ENCODE measurements at places on chromosomes 5 and 9.
A peak's percentile ranks its signal among the peaks of the same experiment; 100 is the strongest.

DNA sequence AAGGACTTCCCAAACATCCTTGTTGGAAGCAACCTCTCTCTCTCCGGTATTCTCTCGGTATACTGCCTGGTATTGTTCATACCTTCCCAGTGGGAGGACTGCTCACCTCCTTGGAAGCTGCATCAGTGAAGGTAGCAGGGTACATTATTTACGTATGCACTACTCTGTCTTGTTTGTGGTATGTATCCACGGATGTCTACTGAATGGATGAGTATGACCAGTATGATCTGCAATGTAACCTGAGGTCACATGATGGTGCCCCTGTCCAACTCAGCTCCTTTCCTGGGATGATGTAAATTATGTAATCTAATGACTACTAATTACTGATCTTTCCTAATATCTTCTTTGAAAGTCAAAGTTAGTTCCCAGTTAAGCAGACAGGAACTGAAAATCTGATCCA lies 32.1 kb downstream of the CEMIP2 start:
- no peak for DNase-seq

GRCh38 chr9:127905004-127905728 lies 5.8 kb upstream of the ST6GALNAC6 start:
- DNase-seq: no peak

DNA sequence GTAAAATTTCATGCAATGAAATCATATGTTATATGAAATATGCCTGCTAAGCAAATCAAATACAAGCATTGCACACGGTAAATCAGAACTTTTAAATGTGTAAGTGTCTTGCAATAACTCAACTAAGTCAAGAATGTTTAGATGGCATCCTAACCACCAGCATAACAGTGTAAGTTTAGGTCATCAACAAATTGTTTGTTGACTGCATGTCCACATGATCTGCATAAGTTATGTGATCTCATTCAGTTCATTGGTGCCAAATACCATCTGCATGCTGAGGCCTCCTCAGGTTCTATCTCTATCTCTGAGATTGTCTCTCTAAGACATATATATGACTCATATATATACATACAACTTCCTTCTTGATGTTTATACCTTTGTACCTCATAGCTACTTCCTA lies 159.6 kb upstream of the STK32A start:
- no peak for DNase-seq

DNA sequence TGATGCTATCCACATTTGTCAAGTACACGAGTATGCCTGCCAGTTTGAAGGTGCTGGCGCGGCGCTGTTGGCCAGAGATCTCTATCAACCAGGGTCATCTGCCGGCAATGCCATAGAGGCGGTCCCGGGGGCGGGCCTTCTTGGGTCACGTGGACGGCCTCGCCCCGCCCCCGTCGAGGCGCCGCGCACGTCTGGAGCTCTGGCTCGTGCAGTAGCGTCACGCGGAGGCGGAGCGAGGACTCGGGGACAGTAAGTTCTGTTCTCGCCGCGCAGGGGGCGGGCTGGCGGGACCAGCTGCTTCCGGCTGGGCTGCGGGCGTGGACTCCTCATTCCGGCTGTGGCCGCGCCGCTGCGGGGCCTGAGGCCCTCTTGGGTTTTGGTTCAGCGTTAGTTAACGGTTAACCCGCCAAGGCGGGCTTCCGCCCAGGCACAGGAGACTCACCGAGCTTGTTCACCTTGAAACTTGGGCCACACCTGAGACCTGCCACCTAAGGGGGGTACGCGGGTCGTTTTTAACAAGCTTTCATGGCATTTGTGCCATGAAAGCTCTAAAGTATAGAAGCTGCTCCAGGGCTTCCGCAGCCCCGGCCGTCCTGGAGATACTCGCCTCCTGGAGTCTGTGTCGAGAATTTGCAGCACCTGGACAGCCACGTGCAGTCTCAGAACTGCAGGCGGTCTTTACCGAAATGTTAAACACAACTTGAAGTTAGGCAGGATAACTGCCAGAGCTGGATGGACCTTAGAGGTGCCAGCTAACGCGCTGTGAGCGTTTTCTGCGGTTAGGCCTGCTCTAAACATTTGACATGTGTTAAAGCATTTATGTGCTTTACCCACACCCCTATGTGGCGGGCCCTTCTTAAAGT lies at the start of gene RFESD:
Gene RFESD, plus strand, starts transcription at position 209 of the 863 bp plus-strand sequence. CDS start 5,495 bp downstream, outside the sequence.
- DNase-seq: peak; percentile 98

GRCh38 chr9:134774410-134774809 lies 106.2 kb upstream of the FCN2 start:
- DNase-seq: no peak

GRCh38 chr5:119319401-119319800 lies 36.4 kb upstream of the TNFAIP8 start:
- DNase-seq: no peak

DNA sequence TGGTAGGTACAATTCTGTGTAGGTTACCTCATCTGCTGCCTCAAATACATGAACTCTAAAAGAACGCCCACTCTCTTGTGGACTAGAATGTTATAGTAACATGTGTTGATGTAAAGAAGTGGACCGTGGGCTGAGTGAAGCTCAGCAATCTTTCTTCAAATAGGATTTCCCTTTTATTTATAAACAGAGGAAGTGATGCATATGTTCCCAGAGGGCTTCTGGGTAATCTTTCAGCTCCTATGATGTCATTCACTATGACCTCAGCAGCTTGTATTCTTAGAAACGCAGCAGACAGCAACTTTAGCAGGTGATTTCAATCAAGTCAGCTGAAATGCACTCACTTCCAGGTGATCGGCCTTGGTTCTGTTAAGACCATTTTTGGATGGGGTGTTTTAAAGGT lies 14.4 kb downstream of the F2RL2 start:
- no peak for DNase-seq

- no peak for DNase-seq
Observed at GRCh38 chr9:2378816-2379215, 242.8 kb upstream of the VLDLR start.

- no peak for DNase-seq
Observed at GRCh38 chr9:136522314-136523237, 23.3 kb downstream of the NOTCH1 start.
